ENCODE measurements at places on chromosomes 5 and 9. TPM values are rescaled to one million over a fixed set of nuclear protein-coding genes. Genes with fewer than 3 reads are reported as not detected.

RPL35 gene
- 1,117 TPM for total RNA-seq

GRCh38 chr5:154892369-154892771, 33.9 kb downstream of the CNOT8 start:
- no peak for DNase-seq

- DNase-seq, result no peak
Measured at GRCh38 chr5:154801083-154801482, 45.9 kb downstream of the LARP1 start.

GRCh38 chr5:17289681-17290539, 72.5 kb downstream of the BASP1 start:
- no peak for DNase-seq

DNA sequence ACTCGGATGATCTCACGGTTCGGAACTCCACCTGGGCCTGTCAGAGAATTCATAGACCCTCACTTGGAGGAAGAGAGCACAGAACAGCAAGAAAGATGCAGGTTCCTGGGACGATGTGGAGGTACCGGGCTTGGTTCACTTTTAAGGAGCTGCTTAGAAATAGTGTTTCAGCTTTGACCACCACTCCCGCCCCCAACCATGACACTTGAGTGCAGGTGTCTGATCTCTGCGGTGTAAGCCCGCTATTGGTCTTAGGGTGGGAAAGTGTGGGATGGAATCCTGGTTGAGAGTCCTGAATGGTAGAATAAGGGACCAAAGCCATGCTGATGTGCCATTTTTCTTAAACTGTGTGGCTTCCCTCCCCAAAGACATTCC, 97.2 kb upstream of the LMX1B start:
- no peak for DNase-seq

SLC25A48 gene
- 0.37 TPM for total RNA-seq

DNA sequence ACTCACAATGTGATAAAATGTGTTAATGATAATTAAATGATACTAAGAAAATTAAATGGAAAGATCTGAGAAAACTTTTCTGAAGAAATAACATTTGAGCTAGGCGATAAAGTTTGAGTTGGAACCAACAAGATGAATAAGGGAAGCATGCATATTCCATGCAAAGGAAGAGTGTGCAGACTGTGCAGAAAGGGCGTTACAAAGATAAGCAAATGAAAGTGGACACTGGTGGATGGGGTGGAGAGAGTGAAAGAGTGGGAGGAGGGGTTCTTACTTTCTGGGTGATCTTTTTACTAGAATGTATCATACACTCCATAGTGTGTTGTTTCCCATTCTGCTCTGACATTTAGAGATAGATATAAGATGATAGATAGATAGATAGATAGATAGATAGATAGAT, 138.7 kb downstream of the HTR1A start:
- DNase-seq, result no peak

DNA sequence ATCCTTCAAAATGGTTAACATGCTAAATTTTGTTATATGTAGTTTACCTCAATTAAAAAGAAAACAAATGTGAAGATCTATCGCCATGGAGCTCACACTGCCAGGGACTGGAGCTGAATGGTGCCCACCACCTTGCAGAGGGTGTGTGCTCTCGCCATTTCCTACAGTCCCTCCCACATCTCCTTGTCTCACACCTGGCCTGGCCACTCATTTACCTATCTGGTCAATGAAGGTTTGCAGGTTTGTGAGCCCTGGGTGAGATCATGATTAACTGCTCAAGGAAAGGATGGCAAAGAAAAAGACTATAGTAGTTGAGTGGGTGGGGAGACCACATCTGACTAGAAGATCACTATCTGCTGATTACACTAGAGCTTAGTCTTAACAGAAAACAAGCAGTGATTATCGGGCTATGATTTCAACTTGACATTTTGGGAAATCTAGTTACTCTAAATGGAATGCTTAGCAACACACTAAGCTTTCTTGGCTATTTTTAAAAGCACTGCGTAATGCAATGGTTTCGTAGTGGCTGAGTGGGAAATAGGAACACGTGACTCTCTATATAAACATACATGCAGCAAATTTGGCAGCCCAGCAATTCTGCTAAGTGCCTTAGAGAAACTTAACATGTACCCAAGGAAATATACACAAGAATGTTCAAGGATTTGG, 27.3 kb downstream of the PUM3 start:
- no peak for DNase-seq

- peak; percentile 10 for DNase-seq
Measured at GRCh38 chr5:54440456-54440893, 15.0 kb upstream of the HSPB3 start.

DNA sequence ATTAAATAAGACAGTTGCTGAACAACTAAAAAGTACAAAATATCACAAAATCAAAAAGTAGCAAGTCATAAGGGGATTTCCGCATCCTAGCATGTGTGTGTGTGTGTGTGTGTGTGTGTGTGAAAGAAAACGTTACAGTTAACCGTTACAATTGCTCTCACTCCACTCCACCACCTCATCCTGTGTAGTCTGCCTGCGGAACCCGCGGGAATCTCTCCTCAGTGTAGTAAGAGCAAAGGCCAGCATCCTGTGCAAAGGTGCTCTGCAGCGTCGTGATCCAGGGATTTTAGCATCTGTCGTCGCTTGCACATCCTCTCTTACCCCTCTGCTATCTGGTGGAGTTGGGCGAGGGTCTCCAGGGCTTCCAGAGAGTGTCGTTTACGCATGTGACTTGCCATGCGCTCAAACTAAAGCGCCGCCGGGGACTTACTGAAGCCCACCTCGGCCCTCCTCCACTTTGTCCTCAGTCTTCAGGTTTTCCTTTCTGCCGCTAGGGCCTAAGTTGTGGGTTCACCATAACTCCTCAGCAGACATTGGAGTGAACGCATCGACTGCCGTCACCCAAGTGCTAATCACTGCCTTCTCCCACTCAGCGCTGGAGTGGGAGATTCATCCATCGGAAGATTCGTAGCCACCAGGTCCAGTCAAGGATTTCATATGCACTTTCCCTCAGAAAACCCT, 3.9 kb downstream of the CDKN2B start:
- no peak for DNase-seq

GRCh38 chr5:148176480-148176879, 8.1 kb downstream of the SPINK14 start:
- DNase-seq, result no peak

PCDHA1 gene
- 0.21 TPM for total RNA-seq

- no peak for DNase-seq
Measured at GRCh38 chr9:121285835-121286687, 18.1 kb downstream of the GSN start.

PGM5 gene
- 206 TPM for total RNA-seq

ZNF474 gene
- total RNA-seq, result 0.21 TPM

DNA sequence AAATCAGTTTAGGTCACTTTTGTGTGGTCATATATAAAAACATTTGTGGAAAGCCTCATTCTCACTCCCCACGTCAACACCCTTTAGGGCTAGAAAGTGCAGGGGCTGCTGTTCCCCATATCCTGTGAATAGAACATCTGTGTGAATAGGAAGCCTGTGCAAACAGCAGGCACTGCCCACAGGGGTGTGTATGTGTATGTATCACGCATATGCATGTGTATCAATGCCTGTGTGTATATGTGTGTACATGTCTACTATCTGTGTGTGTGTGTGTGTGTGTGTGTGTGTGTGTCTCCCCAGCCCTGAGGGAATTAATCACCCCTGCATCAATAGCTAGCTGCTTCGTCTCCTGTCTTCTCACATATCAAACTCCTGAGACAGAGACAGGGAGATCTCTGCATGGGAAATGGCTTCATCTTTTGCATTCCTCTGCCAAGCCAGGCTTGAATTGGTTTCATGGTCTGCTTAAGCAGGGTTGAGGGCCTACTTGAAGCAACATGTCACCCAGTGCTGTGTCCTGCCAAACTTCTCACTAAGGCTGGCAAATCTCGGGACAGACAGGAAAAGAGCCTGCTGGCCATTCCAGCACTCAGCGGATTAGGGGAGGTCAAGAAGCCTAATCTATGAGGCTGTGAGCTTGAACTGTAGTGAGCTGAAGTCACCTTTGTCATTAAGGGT, 265.8 kb downstream of the ADAMTSL1 start:
- DNase-seq, result no peak

ZFP62 gene
- total RNA-seq, result 32.6 TPM

DNA sequence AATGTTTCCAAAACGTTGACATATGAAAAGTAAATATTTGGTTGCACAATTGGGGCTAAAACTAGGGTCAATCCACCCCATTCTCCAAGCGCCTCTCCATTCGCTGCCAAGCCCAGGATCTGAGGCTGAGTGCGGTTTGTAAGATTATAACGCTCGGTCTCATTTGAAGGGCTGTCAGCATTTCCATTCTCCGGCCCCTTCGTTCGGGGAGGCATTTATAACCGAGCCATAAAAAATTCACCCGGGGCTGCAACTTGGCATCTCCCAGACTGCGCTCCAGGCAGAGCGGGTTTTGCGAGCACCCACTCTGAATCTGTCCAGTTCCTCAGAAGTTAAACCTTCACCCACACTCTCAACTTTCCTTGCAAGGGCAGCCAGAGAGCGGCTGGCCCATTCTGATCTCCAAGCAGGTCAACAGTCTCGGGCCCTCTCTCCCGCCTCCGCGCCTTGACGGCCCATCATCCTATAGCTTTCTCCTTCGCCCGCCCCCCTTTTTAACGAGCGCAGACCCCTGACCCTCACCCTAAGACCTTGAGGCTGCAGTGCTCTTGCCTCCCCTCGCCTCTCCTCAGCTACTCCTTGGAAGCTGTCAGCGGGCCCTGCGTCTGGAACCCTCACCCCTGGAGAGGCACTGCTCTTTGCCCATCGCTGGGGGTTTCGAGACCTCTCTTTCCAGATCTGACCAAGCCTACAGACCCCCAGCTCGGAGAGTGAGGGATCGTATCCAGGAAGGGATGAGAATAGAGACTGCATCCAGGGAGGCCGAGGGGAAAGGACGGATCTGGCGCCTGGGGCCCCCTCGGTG, 1.1 kb downstream of the SLIT3 start:
- DNase-seq, result no peak

GRCh38 chr5:14399054-14399692, 182.4 kb upstream of the OTULINL start:
- no peak for DNase-seq

- no peak for DNase-seq
Measured at GRCh38 chr5:22926574-22926973, 73.4 kb upstream of the CDH12 start.

TAF11L10 gene
- total RNA-seq, result not detected

GRCh38 chr5:67561151-67561932, 364.7 kb upstream of the CD180 start:
- DNase-seq, result no peak

CANX gene
- 422 TPM for total RNA-seq

N4BP3 gene
- 4.2 TPM for total RNA-seq

DNA sequence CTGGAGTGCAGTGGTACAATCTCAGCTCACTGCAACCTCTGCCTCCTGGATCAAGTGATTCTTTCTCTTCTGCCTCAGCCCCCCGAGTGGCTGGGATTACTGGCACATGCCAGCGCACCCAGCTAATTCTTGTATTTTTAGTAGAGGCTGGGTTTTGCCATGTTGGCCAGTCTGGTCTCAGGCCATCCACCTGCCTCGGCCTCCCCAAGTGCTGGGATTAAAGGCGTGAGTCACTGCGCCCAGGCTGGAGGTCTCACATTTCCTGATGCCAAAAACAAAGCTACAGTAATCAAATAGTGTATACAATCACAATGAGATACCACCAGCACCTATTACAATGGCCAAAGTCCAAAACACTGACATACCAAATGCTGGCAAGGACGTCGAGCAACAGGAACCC, 51.1 kb downstream of the TTLL11 start:
- DNase-seq, result no peak

KCNT1 gene
- total RNA-seq, result 0.58 TPM

NTNG2 gene
- total RNA-seq, result 2.8 TPM

DNA sequence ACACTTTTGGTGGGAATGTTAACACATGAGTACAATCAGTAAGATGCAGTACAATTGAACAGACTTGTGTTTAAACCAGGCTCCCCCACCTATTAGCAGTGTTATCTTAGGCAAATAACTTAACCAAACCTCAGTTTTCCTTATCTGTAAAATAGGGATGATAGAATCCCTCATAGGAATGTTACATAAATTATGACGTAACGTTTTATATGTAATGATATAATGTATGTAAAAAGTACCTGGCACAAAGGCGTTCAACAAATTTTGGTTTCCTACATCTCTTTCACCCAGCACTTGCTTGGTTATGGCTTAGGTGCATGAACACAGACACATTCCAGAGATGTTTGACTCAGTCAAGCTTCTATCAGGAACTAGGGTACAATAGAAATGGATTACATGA, 26.7 kb upstream of the IL33 start:
- DNase-seq, result no peak

GRCh38 chr9:107223381-107223780, 59.7 kb upstream of the RAD23B start:
- no peak for DNase-seq

DNA sequence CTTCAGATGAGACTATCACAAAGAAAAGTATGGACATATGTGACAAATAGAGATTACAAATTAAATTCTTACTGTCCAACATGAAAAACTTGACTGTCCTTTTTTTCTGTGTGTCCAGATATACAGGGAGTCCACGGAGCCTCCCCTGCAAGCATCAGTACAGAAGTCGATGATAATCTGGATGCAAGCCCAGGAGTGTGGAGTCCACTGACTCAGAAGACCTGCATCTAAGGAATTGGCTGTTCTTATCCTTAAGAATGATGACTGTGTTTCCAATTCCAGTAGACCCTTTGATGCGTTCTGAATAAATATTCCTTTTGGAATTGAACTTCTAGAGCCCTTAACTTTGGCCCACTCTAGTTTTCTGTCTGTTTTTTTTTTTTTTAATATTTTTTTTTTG, 56.7 kb upstream of the TAF11L2 start:
- no peak for DNase-seq

- DNase-seq, result no peak
Measured at GRCh38 chr5:134538296-134538695, 12.8 kb downstream of the JADE2 start.

- no peak for DNase-seq
Measured at GRCh38 chr5:72634444-72634843, 127.2 kb upstream of the ZNF366 start.

CA9 gene
- 0.37 TPM for total RNA-seq

DNA sequence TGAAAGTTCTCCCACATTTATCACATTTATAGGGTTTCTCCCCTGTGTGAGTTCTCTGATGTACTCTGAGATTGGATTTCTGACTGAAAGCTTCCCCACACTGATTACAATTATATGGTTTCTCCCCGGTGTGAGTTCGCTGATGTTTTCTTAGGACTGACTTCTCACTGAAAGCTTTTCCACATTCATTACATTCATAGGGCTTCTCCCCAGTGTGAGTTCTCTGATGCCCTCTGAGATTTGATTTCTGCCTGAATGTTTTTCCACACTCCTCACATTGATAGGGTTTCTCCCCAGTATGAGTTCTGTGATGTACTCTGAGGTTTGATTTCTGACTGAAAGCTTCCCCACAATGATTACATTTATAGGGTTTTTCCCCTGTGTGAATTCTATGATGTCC, 36.3 kb downstream of the ZNF782 start:
- no peak for DNase-seq

FAM153A gene
- total RNA-seq, result not detected

REEP2 gene
- total RNA-seq, result 5.3 TPM

DNA sequence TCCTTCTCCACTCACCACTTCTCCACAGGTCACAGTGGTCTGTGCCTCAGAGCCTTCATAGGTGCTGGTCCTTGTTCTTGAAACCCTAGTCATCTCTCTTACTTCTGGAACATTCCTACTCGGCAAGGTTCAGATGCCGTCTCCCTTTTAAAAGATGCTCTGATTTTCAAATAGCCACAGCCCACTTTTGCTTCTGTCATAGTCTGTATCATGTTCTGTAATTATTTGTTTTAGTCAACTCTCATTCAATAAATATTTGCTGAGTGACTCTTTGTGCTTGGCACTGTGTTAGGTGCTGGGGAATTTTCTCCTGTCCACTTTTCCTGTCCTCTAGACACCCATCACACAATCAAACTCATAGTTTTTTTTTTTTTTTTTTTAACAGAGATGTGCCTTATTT, 181.3 kb upstream of the IL12B start:
- DNase-seq, result no peak

THOC3 gene
- total RNA-seq, result 28.3 TPM

All from urinary bladder (tissue), 4 donors.